ENCODE measurements at places on chromosomes 2 and 18. TPM values are rescaled to one million over a fixed set of nuclear protein-coding genes. Genes with fewer than 3 reads are reported as not detected.

Gene CYP20A1
- total RNA-seq, result 11.4 TPM

Gene ASXL3
- total RNA-seq, result 0.15 TPM

Gene UGT1A8
- total RNA-seq, result not detected

Gene AQP12B
- total RNA-seq, result not detected

Gene TMEM198
- total RNA-seq, result 1.1 TPM

Gene CRYGD
- not detected for total RNA-seq

Gene UGT1A4
- total RNA-seq, result 0.21 TPM

GRCh38 chr2:26568076-26568890 is 72.9 kb downstream of the CIB4 start:
- no peak for DNase-seq

DNA sequence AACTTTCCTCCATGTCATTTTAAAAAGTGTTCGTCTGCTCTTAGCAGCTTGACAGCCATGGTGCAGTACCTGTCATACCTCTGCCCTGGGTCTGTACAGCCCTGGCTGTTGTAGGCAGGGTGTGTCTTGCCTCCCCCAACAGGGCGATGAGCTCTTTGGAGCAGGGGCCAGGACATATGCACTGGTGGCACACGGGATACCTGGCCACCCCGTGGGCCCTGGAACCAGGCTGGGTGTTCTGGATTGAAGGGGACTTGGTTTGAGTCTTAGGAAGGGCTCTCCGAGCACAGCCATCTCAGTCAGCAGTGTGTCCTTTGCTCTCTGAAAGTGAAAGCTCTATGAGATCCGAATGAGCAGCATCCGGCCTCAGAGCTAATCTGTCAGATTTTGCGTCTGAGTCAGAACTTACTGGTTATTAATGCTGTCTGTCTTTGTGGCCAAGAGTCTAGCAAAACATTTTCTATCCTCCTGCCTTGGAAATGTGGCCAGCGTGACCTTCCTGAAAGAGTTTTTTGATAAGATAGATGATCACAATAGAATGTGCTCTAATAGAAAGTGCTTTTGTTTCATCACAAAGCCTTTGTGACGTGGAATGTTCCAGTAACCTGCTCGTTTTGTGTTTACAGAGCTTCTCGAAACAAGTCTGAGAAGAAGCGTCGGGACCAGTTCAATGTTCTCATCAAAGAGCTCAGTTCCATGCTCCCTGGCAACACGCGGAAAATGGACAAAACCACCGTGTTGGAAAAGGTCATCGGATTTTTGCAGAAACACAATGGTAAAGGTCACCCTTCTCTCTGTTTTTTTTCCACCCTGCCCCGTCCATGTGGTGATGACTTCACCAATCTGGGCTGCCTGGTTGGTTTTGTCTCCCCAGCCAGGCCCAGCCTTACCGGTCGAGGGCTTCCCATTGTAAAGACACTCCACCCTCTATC is 77.3 kb upstream of the RPL31 start:
- DNase-seq, result peak; percentile 37

DNA sequence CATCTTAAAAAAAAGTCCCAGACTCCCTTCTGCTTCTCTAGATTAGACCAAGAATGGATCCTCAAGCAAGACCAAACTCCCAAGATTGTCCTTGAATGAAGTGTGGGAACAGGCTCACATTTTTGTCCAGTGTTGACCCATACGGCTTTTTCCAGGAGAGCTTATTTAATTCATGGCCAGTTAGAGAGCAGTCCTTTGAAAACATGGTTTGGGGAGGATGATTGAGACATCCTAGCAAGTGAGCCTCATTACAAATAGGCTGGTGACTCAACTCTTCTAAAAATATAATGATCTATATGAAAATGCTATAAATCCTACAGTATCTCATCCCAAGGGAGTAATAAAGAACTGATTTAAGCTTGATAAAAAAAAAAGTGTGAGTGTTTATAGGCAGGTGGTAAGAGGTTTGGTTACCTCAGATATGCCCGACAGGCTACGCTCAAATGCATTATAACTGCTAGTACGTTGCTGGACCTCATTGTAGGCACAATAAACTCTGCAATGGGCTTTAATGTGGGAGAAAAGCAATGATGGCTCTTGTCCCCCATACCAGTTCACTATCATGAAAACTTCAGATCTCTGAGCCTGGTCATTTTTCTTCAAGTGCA is 17.0 kb downstream of the ANKRD29 start:
- no peak for DNase-seq

- no peak for DNase-seq
Measured at GRCh38 chr2:86622519-86623042, 1.1 kb downstream of the RNF103 start.

GRCh38 chr2:236610991-236611821 is 41.6 kb downstream of the ACKR3 start:
- DNase-seq, result no peak

DNA sequence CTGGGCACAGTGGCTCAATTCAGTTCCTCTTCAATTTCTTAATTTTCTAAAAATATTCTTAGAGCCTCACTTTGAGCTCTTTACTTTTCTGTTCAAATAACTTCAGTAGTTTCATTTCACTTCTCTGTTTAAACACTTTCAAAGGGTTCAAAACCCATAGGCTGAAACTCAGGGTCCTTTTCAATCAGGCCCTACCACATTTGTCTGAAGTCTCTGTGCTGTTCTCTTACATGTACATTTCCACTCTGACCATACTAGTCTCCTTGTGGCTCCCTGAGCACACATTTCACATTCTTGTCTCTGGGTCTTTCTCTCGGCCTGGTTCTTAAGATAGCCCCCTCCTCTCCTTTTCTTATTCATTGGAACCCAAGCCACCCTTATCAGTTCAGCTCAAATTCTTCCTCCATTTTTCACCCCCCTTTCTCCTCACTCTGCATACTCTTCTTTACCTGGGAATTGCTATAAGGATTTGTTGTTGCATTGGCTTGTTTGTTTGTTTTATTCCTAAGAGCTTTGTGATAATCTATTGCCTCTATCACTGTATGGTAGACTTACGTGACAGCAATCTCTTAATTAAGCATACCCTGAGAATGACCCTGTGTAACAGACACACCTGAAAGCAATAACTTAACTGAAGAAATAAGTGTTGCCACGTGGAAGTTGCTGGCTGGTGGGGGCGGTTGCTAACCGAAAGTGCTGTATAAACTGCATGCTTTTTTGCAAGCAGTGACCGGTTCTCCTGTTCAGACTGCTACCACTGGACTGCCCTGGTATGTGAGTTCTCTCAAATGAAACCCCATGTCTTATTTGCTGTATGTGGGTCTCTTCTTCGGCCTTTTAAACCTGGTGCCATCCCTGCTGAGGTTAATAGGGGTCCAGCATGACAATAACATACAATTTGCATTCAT is 27.7 kb upstream of the ACADL start:
- DNase-seq, result no peak

GRCh38 chr2:63186331-63186730 is 135.7 kb downstream of the OTX1 start:
- DNase-seq, result no peak

GRCh38 chr18:69161383-69162028 is 239.2 kb upstream of the DOK6 start:
- no peak for DNase-seq

GRCh38 chr2:132979339-132980093 is 309.5 kb upstream of the LYPD1 start:
- no peak for DNase-seq

DNA sequence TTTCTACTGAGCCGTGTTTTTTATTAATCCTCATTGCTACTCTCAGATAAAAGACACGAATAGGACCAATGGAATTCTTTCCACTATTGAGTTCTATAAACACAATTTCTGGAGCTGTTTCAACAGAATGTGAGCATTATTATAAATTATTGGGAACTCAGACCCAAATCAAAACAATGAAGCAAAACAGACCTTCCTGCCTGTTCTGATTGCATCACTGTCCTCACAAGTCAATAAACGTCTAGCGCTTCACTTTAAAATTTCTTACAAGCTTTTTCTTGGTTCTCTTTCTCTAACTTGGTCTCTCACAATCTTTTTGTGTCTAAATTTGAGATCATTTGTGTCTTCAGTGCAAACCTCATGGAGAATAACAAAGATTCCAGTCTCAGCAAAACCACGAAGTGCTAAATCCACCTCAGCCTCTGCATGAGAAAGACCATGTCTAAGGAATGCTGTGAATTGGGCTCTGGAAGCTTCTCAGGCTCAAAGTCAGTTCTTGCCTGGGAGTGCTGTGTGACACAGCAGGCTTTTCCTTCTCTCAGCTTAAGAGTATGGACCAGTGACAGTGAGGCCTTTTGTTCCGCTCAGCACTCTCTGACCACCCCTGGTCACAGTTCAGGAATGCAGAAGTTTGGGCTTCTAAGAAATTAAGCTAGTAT is 22.8 kb downstream of the ARHGAP28 start:
- DNase-seq, result no peak

GRCh38 chr2:85485815-85486214 is 53.2 kb upstream of the MAT2A start:
- DNase-seq, result no peak

GRCh38 chr2:207497596-207497995 is 32.2 kb upstream of the CREB1 start:
- no peak for DNase-seq

- DNase-seq, result no peak
Measured at GRCh38 chr2:239528146-239528545, 127.3 kb upstream of the HDAC4 start.

GRCh38 chr2:63654959-63655358 is 66.2 kb downstream of the MDH1 start:
- peak; percentile 26 for DNase-seq

DNA sequence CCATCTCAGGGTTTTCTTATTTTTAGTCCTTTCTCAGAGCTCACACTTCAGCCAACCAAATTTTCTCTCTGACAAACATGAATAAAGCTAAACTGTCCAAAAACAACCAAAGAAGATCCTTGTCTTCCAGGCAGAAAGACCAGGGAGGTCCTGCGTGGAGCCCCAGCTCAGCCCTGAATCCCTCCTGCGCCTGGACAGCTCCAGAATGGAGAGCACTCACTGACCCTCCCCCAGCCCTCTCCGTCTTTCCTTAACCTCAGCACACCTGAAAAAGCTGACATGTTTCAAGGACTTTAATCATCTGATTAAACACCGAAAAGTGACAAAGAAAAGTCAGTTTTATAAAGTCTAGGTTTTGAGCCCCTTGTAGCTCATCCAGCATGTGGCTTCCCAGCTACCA is 22.9 kb upstream of the GNAL start:
- no peak for DNase-seq

DNA sequence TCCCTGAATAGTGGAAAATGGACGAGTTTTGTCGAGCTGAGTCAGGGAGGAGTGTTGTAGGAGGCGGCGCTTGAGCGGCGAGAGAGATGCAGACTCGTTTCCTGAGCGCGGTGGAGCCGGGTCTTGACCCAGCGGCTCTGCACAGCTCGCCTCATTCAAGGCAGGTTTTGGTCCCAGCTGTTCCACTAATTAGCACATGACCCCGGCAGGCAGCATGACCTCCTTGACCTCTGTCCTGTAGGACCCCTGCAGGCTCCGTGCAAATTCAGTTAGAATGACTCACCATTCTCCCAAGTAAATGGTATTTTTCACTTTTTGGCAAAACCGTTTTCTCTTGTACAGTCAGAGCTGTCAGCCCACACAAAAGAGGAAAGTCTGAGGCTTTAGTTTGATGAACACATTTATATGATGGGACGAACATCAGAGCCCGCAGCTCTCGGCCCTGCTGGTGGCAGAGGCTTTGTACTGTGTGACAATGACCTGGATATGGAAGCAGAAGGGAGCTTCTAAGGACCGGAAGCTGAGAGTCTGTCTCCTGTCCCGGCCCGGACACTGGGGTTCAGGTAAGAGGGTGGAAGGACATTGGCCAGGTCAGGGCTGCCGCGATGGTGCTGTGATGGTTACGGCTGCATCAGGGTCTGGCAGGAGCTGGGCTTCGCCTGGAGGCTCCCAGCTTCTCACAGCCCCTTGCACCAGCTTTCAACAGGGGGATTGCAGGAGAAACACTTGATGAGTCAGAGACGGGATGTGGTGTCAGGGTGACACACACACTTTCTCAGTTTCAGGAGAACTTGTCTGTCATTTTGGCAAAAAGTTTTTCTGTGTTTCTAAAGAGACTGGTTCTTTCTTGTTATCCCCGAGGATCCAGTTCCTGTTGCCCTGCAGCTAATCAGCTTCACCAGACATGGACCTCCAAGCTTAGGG is 29.9 kb upstream of the ALKAL2 start:
- no peak for DNase-seq

DNA sequence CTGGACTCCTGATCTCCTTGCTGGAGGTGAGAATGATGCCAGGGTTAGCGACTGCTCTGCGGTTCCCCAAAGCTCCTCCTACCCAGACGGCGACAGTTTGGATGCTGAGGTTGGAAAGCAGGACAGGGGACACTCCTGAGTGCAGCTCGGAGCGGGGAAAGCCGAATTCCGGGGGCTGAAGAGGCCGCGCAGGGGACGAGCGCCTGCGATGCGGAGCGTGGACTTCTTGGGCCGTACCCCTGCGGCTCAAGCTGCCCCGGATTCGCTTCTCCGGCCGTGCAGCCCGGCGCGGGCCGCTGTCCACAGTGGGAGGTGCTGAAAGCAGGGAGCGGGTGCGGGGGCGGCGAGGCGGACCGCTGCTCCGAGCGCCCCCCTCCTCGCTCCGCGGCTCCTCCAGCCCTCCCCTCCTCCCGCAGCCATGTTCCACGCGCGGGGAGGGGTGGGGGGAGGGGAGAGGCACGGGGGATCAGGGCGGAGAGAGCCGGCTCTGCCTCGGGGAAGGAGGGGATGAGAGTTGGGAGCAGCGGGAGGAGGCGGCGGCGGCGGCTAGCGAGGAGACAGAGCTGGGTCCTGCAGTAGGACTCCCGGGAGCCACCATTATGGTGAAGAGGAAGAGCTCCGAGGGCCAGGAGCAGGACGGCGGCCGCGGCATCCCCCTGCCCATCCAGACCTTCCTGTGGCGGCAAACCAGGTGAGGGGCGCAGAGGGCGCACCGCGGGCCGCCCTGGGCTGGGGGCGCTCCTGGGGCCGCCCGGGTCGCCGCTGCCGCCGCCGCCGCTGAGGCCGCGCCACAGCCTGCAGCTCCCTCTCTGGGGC is at the start of gene UNC80:
Gene UNC80 (plus strand): TSS at position 359 of the 816 bp plus-strand sequence. CDS start 241 bp downstream, at position 600.
- no peak for DNase-seq

- no peak for DNase-seq
Measured at GRCh38 chr2:203533676-203534591, 1.2 kb downstream of the RAPH1 start.

DNA sequence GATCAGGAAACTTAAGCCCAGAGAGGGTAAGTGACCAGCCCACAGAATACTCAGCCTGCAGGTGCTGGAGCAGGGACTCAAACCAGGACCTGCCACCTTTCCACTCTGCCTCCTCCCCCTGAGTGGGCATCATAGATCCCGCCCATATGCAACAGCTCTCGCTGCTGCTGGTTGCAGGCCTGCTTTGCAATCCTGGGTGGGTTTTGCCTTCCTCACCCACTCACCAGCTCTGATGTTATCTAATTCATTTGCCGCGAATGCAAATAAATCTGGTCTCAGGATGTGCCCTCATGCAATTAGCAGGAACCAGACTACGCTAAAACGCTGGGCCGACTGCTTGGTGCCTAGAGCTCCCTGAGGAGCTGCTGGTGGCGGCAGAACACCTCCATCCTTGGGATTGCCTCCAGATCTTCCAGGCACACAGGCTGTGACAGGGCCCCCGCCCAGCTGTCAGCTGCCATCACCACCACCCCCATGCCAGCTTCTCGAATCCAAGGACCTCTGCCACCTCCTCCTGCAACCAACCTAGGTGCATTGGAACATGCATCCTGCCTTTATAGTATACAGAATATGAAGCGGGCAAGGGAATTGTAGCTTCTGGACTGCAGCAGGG is 28.8 kb downstream of the CNGA3 start:
- DNase-seq, result no peak

- DNase-seq, result peak; percentile 47
Measured at GRCh38 chr2:177239932-177240630, 24.4 kb downstream of the NFE2L2 start.

Measured in GM12878 (cell line).